ENCODE measurements at places on chromosomes 12 and 14. TPM values are rescaled to one million over a fixed set of nuclear protein-coding genes. Genes with fewer than 3 reads are reported as not detected.

DNA sequence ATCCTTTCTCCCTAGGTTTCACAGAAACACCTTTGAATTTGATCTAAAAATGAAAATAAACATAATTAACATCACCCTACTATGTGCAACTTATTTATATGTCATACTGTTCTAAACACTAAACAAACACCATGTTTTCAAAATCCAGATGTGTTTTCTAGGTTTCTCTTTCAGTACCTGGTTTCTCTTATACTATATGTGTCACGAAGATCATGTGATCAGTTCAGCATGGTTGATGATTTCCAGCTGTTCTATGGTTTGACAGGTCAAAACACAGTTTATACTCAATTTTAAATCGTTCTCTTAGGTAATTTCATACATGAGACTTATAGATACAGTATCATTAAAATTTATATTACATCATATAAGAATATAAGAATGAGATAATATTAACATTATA lies 373.1 kb downstream of the SOX5 start:
- no peak for DNase-seq

GRCh38 chr14:96400495-96400894 lies 8.6 kb downstream of the AK7 start:
- DNase-seq = no peak

DNA sequence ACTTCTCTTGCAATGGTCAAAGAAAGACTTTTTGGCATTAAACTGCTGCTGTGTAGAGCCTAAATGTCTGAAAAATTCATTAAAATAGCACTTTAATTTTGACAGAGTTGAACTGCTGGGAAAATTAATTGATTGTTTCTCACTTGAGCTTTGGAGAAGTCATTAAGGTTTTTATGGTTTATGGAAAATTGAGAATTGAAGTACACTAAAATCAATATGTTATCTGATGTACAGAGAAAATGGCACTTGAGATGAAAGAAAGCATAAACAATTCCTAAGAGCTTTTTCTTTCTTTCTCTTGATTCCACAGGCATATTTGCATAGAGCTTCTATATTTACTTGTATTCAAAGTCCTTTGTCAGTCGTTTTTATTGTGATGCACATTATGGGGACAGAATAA lies 188.5 kb upstream of the CAND1 start:
- no peak for DNase-seq

RPL10L gene
- not detected for total RNA-seq

- DNase-seq = no peak
Measured at GRCh38 chr14:35339761-35340406, 47.7 kb downstream of the PSMA6 start.

GLIPR1L2 gene
- 1.3 TPM for total RNA-seq

DNA sequence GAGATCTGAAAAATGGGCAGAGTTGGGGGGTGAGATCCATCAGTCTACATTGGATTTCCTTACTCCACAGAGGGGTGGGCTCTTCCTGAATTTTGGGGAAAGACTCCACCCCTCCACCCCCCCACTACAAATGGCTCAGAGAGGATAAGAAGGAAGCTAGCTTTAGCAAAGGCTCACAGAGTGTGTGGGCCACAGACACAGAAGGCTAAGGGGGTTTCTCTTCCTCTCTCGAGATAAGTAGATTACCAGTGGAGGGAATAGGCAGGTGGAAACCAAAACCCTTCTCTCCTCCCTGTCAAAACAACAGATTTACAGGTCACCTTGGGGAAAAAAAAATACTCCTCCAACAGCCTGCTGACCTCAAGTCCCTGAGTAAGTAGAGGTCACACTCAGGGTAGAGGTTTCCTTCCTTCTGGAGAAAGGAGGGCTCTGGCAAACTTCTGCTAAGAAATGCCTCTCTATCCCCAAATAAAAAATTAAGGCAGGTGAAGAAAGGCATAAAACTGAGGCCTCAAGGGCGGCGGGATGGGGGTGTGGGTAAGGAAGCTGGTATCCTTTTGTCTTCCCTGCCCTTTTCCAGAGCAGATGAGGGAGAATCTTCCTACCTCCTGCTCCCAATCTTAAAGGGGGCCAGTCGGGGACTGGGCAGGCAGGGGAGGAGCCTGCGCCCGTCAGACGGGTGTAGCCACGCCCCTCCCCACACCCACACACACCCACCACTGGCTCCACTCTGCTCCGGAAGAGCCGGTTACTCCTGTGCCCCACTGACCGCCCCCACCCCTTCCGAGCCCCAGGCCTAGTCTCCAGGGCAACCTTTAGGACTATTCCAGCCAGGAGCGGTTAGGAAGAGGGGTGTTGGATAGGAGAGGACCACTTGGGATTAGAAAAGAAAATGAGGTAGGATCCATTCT lies 1.9 kb upstream of the BAZ2A start:
- DNase-seq = peak; percentile 84

Measured in left ventricle myocardium superior (tissue), 1 donor.